ENCODE measurements at places on chromosomes 12 and 14.

GRCh38 chr14:97120611-97121031 lies 323.4 kb downstream of the VRK1 start:
- H3K4me3 ChIP-seq, result no peak overlapping the region
- no peaks in the 10 kb centered on the region for H3K27me3 ChIP-seq
- H3K4me1 ChIP-seq, result no peaks in the 10 kb centered on the region

DNA sequence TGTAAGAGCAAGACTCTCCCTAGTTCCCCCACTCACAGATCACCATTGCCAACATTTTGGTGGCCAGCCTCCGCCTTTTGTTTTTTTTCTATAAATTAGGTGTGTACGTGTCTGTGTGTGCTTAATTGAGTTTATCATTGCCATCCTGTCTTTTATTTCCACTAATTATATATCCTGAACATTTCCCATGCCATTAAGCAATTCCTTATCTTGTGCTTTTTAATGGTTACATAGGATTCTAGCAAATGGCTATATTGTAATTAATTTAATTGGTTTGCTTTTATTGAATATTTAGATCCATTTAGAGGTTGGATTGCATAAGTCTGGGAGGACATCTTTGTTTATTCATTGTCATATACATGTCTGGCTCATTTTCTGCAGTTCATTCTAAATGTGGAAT lies 107.3 kb upstream of the RTL1 start:
- H3K4me1 ChIP-seq, result no peaks in the 10 kb centered on the region
- H3K27me3 ChIP-seq, result no peaks in the 10 kb centered on the region
- no peak overlapping the region for H3K27ac ChIP-seq
- no peak overlapping the region for H3K4me3 ChIP-seq
- no peak for DNase-seq
- H3K36me3 ChIP-seq, result peaks cover 49% of the 10 kb centered on the region

DNA sequence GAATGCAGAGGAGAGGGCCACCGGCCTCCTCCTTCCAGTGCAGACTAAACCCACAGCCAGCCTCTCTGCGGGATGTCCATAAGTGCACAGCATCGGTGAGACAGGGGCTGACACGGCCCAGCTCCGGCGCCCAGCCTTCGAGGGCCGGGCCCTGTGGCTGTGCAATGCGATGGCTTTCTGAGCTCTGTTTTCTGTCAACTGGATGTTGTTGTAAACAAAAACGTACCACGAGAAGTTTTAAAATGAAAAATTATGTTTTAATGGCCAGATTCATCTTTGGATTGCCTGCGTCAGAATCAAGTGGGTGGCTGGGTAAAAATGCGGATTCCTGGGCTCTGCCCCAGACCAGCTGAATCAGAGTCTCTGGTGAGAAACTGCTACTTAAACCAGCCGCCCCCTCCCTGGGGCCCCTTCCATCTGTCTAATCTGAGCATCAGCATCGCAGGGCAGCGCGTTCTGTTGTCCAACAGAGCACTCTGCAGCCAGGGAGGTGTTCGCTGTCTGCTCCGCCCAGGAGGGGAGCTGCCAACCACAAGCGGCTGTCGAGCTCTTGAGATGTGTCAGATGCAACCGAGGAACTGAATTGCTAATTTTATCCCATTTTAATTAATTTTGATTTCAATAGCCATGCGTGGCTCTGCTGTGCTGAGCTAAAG lies 133.4 kb downstream of the RFLNA start:
- H3K27ac ChIP-seq, result peak overlapping the region; percentile 63
- peaks cover 26% of the 10 kb centered on the region for H3K36me3 ChIP-seq
- peaks cover 19% of the 10 kb centered on the region for H3K4me1 ChIP-seq
- H3K4me3 ChIP-seq, result no peak overlapping the region

DNA sequence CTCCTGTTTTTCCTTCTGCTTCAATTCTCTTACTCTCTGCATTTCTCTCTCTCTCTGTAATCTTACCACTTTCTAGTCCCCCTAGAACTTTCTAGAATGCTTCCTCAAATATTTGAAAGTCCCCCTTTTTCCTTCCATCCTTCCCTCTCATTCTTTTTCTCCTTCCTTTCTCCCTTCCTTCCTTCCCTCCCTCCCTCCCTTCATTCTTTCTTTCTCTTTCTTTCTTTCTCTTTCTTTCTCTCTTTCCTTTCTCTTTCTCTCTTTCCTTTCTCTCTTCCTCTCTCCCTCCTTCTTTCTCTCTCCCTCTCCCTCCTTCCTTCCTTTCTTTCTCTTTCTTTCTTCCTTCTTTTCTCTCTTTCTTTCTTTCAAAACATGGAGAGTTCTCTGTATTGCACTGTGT lies 201.4 kb upstream of the IGF1 start:
- no peak overlapping the region for H3K27ac ChIP-seq
- no peak overlapping the region for H3K4me3 ChIP-seq
- H3K4me1 ChIP-seq, result no peaks in the 10 kb centered on the region
- H3K27me3 ChIP-seq, result no peaks in the 10 kb centered on the region

DNA sequence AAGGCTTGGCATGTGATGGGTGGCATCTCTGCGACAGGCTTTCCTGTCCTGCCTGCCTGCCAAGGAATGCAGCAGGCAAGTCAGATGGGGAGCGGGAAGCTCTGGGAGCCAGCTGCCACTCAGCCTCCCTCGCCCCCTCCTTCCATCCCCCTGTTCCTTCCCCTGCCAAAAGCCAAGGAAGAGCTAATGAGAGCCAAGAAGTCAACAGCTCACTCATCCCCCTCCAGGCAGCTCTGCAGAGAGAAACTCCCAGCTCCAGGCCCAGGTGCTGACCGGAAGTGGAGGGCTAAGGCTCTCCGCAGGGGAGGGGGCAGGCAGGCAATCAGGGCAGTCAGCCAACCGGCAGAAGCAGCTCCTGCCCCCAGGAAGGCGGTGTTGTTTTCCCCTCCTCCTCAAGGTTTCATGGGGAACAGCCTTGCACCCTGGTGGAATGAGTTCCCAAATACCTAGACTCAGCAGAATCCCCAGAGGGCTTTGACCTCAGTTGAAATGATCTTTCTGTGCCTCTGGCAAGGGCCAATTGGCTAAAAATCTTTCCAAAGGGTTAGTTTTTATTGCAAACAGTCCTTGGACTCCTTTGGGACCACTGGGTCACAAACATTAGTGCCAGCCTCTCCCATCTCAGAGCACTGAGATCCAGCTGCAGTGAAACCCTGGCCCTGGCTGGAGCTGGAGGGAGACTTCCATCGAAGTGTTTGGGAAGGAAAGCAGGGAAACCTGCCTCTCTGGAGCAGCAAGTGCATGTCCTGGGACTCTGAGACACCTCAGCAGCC lies 349.1 kb downstream of the DPF3 start:
- H3K4me3 ChIP-seq, result no peak overlapping the region
- DNase-seq, result peak; percentile 42
- H3K27ac ChIP-seq, result no peak overlapping the region
- no peaks in the 10 kb centered on the region for H3K36me3 ChIP-seq
- H3K27me3 ChIP-seq, result no peaks in the 10 kb centered on the region
